ENCODE measurements at places on chromosomes 5 and 9.
A peak's percentile ranks its signal among the peaks of the same experiment; 100 is the strongest.

GRCh38 chr5:2439608-2440007, 311.9 kb downstream of the IRX2 start:
- no peak for DNase-seq

GRCh38 chr5:176769911-176770310, 40.4 kb upstream of the UNC5A start:
- DNase-seq: no peak

- no peak for DNase-seq
These were observed 4.1 kb downstream of the SAXO1 start for GRCh38 chr9:19028835-19029451.

DNA sequence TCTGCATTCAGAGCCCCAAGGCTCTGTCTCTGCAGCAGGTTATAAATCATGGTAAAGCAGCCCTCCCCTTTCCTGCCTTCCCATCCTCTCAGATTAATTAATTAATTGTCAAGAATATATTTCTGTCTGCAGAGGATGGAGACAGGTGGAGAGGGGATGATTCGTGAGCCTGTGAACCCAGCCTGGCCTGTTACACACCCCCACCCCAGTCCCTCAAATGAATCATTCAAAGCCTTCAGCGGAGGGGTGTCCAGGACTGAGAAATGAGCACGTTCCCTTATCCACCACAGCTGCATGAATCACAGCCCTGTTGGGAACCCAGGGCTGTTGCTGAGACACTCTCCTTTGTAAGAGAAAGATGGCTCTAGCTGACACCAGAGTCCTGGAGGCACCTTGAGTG, 56.0 kb downstream of the NIPAL4 start:
- no peak for DNase-seq

- peak; percentile 3 for DNase-seq
These were observed 13.4 kb upstream of the XPA start for GRCh38 chr9:97710356-97711222.

DNA sequence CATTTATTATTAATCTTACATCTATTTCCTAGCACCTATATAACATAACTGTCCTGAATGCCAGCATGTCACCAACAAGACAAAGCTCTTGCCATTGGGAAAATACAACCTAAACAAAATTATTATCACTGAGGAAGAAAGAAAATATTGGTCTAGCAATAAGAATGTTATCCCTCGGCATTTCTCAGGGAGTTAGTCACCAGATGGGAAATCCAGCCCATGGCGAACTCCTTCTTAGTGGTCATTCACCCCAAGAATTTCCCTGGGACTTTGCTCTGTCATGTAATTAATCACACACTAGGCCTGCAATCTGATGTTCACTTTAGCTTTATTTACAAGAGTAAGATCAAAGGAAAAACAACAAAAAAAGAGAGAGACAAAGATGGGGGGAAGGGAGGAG, 56.1 kb upstream of the TAS2R1 start:
- DNase-seq: no peak

DNA sequence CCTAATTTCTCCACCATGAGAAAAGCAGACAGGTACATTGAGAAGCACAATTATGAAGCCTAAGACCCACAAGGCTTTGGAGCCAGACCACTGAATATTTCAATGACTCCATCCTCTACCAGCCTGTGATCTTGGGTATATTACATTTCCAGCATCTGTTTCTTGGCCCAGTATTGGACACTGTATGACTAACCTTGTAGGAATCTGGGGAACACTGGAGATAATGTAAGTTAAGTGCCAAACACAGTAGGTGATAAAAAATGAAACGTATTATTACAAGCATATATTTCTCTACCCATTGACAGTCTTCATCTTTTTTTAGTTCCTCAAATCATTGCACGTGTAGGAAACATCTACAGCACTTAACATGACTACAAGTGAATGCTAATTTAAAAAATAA, 28.6 kb upstream of the FEM1C start:
- no peak for DNase-seq

DNA sequence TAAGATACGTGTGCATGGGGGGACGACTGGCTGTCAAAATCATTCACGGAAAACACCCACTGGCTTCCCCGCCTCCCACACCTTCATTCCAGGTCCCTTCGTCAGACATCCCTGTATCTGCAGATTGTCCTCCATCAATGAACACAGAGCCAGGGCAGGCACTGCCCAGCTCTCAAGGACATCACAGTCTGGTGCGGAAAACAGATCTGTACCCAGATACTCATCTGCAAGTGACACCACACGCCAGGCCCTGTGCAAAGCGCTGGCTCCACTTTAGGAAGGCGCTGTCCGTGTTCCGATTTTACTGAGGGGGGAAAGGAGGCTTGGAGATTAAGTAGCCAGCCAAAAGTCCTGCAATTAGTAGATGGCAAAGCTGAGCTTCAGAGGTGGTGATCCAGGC, 72.3 kb downstream of the OLFM1 start:
- no peak for DNase-seq

- DNase-seq: no peak
These were observed 55.7 kb downstream of the GGTA1 start for GRCh38 chr9:121443981-121444380.

GRCh38 chr5:154873791-154874331, 15.4 kb downstream of the CNOT8 start:
- DNase-seq: no peak

- DNase-seq: no peak
These were observed 5.9 kb upstream of the FAT2 start for GRCh38 chr5:151596828-151597539.

DNA sequence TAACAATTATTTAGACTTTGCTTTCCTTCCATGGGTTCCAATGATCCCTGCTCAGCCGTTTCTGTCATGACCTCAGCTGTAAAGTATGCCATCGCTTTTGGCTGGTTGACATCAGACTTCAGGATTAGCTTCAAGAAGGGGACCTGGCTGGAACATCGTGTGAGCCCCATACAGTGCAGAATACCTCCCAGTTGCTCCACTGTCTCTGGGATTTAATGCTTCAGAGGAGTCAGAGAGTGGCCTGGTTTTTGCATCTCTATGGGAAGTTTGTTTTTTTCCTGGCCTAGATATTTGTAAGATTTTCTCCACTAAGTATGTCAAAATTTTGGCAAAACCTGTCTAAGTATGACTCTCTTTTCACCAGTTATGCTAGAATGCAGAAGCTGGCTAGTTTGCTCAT, 216.9 kb downstream of the GABBR2 start:
- DNase-seq: no peak

DNA sequence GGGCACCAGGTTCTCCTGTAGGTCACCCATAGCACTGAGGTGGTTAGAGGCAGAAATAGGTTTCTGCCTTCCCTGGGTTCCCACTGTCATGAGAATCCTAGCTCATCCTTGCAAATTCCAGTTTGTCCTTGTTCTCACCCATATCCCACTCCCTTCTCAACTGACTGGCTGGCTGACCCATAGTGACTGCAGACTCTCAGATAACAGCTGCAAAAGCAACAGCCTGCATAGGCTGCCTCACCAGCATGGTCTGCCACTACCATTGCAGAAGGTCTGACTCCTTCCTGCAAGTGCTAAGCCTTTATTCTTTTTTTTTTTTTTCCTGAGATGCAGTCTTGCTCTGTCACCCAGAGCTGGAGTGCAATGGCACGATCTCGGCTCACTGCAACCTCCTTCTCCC, 194.0 kb downstream of the SEMA6A start:
- no peak for DNase-seq

- no peak for DNase-seq
These were observed 42.1 kb upstream of the STXBP1 start for GRCh38 chr9:127569886-127570401.

DNA sequence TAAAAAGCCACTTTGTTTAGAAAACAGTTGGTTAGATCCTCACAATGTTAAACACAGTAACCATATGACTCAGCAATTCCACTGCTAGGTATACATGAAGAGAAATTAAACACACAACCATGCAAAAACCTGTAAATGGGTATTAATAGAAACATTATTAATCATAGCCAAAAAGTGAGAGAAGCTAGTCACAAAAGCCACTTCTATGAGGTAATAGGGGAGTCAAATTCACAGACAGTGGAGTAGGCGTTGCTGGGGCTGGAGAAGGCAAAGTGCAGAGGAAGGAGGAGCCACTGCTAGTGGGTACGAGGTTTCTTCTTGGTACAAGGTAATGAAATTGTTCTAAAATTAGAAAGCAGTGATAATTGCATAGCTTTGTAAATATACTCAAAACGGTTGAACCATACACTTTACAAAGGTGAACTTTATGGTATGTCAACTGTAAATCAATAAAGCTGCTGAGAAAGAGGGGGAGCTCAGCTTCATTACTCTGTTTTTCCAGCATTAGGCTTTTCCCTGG, 364.4 kb downstream of the GADD45G start:
- no peak for DNase-seq

GRCh38 chr5:179912951-179913350, 5.3 kb upstream of the TBC1D9B start:
- peak; percentile 46 for DNase-seq

DNA sequence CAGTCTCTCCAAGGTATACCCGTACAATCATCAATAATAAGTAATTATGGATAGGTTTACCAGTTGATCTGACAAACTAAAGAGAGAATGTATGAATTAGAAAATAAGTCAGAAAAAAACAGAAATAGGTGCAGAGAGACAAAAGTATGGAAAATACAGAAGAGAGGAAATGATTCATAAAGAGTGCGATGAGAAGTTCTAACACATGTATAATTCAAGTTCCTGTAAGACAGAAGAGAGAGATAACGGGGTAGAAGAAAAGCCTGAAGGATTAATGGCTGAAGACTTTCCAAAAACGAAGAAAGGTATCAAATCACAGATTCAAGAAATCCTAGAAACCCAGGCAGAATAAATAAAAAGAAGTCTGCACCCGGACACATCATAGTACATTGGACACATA, 16.2 kb upstream of the SMU1 start:
- no peak for DNase-seq

DNA sequence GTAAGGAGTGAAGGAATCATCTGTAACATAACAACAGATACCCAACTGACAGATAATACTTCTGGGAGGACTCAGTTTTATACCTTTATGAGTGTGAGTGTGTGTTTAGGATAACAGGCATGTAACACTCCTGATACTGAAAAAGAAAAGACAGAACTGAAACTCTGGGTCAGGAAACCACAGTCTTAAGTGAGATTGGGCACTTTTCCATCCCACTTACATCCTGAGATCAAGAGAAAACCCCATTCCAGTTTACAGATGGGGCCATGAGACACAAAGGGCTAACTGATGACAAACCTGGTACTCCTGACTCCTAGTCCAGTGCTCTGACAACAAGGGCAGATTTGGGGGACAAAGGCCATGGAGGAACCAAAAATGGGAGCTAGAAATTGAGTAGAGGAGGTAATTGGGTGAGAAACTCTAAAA, 18.0 kb downstream of the IL5 start:
- DNase-seq: no peak

- peak; percentile 84 for DNase-seq
These were observed at the start of gene IRF1 for GRCh38 chr5:132490484-132491367. Gene IRF1 (minus strand): TSS chr5:132490773. CDS start chr5:132489478, 1,295 bp downstream.

GRCh38 chr5:27312291-27312893, 274.0 kb upstream of the CDH9 start:
- no peak for DNase-seq

DNA sequence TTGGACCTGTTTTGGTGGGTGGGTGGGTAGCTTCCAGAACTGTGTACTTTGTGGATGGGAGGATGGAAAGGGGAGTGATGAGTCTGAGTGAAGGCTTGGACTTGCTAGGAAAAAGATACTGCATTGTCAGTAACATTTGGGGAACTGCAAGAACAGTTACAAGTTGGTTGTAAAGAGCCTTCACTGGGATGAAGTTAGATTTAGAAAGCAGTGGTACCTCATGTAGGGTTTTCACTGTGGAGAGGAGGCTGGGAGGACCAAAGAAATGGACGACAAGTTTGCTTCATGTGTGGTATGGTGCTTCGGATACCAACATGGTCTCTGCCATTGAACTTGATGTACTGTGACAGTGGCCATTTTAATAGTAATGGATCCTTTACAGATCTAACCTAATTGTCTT, 50.3 kb downstream of the RAD23B start:
- no peak for DNase-seq

DNA sequence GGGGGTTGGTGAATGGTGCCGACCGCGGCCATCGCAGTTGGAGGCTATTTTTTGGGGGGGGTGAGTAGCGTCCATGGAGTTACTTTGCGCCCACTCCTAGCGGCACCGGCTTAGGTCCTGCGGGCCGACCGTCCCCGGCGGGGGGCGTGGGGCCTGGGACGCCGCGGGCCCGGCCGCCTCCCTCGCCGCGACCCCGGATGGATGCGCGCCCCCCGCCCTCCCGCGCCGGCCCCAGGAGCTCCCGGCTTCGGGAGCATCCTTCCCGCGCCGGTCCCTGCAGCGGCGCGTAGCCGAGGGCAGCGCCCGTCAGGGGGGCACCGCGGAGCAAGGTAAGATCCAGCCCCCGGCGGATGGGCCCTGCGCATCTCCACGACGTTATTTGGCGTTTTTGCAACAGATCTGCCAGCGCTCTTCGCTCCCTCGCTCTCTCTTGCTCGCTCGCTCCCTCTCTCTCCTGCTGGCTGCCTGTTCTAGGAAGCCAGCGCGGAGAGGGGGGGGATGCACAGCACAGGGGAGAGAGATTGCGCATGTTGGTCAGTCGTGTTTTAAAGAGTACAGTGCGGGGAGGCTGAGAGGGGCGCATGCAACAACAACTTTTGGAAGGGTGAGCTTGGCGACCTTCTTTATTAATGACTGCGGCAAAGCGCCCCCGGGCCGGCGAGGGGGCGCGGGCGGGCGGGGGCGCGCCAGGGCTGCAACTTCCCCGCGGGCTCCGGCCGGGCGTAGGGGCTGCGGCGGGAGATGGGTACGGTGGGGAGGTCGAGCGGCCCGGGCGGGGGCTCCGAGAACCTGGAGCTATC, 413 bp downstream of the JADE2 start:
- peak; percentile 61 for DNase-seq

DNA sequence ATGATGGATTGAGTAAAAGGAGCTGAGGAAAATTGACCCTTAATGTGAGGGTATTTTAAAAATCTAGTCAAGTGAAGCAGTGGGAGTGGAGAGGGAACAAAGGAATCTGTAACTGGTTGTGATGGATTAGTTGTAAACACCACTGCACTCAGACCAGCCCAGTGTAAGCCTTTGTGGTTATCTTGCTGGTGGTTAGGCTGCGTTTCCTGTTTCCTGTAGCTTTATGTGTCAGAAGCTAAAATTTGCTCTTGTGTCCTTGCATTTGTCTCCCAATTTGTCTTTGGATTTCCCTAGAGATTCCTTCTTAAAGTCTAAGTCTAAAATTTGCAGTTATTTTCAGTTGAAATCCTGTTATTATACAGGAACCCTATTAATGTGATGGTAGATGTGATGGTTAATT, 6.3 kb downstream of the IFNA21 start:
- no peak for DNase-seq

- no peak for DNase-seq
These were observed 21.6 kb downstream of the MRPL22 start for GRCh38 chr5:154962494-154962893.

- no peak for DNase-seq
These were observed 552.5 kb upstream of the FTMT start for GRCh38 chr5:121299153-121299552.

GRCh38 chr5:132223861-132224260, 3.8 kb downstream of the P4HA2 start:
- no peak for DNase-seq

GRCh38 chr9:17291766-17292165, 156.9 kb downstream of the CNTLN start:
- no peak for DNase-seq

GRCh38 chr5:96079075-96079474, 117.4 kb upstream of the ELL2 start:
- DNase-seq: no peak

Measured in amygdala (tissue), 56 donors.